ENCODE measurements at places on chromosomes 6 and 20.

GRCh38 chr6:155259204-155259603 lies 4.6 kb upstream of the CLDN20 start:
- DNase-seq, result no peak

DNA sequence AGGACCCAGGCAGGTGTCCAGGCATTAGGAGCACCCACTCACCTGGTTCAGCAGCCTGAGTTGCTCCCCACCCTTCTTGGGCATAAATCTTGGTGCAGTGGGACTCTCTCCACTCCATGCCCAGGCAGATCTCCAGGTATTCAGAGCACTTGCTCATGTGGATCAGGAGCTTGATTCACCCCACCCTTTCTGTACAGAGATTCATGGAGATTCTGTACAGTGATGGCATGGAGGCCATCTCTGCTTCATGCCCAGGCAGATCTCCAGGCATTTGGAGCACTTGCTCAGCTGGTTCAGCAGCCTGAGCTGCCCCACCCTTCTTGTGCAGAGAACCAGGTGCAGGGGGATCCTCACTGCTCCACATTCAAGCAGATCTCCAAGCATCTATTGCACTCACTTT lies 44.1 kb downstream of the BEND6 start:
- no peak for DNase-seq

DNA sequence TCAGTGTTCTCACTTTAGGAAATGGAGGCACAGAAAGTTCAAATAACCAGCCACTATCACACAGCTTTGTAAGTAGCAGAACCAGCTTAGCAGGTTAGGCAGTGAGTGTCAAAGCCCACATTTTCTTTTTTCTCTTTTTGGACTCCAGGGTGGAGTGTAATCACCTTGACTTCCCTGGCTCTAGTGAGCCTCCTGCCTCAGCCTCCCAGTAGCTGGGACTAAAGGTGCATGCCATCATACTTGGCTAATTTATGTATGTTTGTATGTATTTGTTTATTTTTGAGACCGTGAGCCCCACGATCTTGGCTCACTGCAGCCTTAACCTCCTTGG lies 7.8 kb upstream of the NCOA3 start:
- no peak for DNase-seq

DNA sequence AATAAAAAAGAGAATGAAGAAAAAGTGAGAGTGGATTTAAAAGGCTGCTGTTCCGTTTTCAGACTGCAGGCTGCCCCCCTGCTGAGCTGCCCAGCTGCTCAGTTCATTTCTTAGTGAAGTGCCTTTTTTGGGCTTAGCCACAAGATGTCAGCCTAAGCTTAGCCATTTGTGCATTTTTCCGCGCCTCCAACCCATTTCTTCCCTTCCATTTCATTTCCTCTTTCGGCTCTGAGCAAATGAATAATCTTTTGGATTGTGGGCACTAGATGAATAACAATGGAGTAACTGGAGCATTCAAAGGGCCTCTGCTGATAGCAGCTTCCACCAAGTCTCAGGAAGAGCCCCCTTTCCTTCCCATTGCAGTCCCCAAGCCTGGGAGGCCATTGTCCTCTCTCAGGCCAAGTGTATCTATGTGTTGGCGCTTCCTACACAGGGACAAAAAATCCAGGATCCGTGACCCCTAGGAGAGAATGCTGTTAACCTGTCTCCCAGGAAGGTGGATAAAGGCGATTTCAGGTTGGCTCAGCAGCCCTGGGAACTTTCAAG lies 83.5 kb upstream of the SPTLC3 start:
- no peak for DNase-seq

- no peak for DNase-seq
These were observed 266.4 kb downstream of the TINAG start for GRCh38 chr6:54574671-54575070.

DNA sequence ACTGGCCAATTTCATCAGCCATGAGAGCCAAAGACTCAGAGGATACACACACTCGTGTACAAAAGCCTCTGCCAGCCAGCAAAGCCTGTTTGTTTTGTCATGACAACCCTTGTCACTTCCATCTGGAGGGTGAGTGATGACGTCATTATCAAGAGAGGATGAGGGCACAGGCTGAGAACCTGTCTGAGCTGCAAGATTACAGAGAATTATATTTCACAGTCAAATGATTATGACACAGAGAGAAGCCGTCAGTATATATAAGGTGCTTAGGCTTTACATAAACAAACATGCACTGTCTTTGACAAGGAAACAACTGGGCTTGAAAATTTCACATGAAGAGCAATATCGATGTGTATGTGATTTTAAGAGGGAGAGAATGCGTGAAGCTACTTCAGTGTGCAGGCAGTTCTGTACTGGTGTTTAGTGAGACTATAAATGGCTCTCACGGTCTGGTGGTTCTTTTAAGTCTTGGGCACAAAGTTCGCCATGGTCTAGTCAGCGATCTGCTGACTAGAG lies 36.5 kb upstream of the BCLAF1 start:
- DNase-seq, result no peak

GRCh38 chr20:2801286-2801728 lies 880 bp upstream of the CPXM1 start:
- DNase-seq, result no peak

DNA sequence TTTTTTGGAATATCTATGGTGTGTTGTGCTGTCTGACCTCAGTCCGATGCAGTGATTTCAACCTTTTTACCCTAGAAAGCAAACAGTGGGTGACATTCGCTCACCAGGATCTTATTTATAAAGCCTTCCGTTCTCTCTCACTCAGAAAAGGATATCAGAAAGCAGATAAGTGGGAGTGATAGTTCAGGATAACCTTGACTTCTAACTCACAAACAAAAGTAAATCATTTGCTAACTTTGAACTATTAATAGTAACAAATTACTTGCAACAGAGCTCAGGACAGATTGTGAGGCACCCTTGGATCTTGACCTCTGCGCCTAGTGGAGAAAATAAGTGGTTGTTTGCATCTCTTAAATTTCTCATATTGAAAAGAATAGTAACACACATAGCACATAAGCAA lies 637.1 kb upstream of the CITED2 start:
- DNase-seq, result no peak

- DNase-seq, result no peak
These were observed 1030.6 kb downstream of the KIF16B start for GRCh38 chr20:15542655-15543054.

- DNase-seq, result no peak
These were observed 7.2 kb downstream of the NHSL1 start for GRCh38 chr6:138492113-138492512.

- no peak for DNase-seq
These were observed 17.9 kb upstream of the TCFL5 start for GRCh38 chr20:62879275-62880146.

DNA sequence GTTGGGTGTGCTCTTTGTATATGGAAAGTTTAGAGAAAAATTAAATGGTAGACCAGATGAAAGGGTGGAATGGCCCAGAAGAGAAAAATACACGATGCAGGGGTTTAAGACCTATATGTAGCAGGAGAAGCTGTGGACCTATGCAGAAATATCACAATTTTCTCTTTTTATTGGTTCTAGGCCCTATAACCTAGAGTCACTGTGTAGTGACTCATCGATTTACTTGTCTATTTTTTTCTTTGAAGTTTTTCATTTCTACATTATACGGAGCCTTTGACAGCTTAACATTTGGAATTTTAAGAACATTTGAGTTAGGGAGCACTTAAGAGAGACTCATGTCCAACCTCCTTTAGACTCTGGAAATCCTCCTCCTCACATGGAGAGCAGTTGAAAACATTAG lies 28.3 kb upstream of the ADGRF1 start:
- DNase-seq, result no peak

DNA sequence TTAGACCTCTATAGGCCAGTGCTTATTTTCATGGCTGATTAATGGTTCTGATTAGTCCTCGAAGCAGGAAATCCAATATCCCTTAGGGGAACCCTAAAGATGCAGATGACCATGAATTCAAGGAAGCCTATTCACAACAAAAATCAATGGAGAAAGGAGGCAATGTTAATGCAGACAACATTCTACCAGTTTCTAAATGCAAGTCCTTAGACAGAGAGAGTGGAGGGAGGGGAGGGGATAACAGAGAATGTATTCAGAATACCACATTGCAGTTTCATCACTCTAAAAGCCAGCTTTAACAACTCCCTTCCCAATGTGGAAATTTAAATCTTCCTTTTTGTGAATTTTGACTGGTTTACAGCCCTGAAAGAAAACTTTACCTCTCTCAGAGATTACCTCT lies 87.1 kb upstream of the POU3F2 start:
- DNase-seq, result no peak

GRCh38 chr6:13368079-13368730 lies 39.9 kb upstream of the TBC1D7 start:
- DNase-seq, result no peak

- no peak for DNase-seq
These were observed 9.7 kb upstream of the MARCKS start for GRCh38 chr6:113847447-113847846.

- no peak for DNase-seq
These were observed 142.0 kb downstream of the CEP57L1 start for GRCh38 chr6:109237077-109237985.

DNA sequence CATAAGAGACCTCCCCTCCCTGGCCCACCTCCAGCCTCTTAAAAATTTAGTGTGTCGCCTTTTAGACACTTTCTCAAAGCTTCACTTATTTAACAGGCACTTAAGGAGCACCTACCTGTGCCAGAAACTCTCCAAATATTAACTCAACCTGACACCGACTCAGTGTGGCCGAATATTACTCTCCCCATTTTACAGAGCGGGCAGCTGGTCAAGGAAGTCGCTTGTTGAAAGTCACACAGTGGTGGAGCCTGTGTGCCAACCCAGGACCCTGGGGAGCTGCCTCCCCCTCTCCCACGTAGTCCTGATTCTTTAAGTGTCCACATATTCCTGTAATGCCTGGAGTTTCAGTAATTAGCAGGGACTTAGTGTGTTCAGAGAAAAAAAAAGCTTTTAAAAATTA lies 1.0 kb upstream of the PMEPA1 start:
- DNase-seq, result no peak

DNA sequence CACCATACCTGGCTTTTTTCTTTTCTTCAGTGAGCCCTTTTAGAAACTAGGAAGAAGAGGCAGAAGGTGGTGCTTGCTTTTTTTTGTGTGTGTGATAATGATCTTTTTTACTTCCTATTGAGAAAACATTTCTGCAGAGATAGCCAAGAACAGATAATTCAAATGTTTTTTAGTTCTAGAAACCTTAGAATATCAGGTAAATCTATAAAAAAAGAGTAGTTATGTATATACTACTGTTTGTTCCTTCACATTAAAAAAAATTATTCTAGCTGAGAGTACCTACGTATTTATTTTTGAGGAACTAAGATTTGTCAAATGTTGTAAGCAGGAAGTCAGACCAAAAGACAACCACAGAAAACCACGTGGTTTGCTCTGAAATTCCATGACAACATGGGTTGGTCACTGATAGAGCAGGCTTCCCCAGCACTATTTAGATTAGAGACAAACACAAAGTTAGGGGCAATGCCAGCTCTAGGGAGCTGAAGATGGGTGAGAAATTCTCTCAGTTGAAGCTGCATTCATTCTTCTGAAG lies 12.8 kb downstream of the STK4 start:
- peak; percentile 78 for DNase-seq

DNA sequence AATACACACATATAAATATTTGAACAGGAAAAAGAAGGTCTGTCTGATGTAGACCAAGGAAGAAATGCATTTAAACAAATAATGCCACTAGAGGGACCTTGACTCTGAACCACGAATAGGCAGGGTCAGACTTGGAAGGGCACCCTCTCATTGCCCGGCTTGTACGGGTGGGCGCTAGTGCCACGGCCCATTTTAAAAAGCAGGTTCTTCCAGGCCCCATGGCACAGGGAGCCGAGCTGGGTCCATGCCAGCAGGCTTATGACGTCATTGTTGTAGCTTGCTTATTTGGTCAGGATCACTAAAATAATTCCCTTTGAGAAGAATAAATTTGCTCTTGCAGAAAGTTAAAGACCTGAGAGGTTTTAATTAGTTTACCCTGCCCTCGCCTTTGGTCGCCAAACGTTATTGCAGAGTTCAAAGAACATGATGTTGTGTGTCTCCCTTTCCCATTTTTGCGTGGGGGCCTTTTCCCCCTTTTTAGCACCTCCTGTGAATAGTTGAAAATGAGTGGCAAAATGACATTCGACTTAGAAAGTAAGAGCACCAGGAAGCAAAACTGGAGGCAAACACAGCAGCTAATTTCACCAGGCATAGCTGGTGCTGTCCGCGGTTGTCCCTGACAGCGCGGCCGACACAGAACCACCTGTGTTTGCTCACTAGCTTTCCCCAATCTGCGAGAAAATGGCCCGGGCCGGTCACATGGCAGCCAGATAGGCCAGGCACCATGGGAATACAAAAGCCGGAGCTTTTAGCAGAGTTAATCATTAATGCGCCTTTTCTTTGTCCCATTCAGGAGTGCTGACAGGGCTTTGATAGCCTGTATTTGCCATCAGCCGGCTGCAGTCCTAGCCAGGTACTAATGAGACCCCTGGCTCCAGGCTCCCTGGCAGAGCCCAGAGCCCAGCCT lies 93.8 kb downstream of the FOXA2 start:
- DNase-seq, result no peak
